ENCODE measurements at places on chromosomes 6 and 20.

DNA sequence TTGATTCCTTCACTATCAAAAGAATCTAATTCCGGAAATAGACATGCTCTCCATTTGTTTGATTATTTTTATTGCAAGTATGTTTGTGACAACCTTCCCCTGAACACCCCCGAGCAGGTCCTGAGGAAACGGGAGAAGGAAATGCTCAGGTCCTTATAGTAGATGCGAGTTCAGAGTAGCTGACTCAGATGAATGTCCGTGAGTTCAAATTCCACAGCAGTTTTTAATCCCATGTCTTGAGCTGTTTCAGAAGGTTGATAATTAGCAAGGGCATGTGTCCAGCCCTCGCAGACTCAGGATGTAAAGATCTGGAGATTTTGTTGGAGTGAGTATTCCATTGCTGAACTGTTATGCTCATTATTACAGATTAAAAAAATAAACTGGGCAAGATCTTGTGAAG, 169.3 kb downstream of the BCAS1 start:
- DNase-seq: no peak

- no peak for DNase-seq
Measured at GRCh38 chr6:43919774-43920173, 149.8 kb downstream of the VEGFA start.

DNA sequence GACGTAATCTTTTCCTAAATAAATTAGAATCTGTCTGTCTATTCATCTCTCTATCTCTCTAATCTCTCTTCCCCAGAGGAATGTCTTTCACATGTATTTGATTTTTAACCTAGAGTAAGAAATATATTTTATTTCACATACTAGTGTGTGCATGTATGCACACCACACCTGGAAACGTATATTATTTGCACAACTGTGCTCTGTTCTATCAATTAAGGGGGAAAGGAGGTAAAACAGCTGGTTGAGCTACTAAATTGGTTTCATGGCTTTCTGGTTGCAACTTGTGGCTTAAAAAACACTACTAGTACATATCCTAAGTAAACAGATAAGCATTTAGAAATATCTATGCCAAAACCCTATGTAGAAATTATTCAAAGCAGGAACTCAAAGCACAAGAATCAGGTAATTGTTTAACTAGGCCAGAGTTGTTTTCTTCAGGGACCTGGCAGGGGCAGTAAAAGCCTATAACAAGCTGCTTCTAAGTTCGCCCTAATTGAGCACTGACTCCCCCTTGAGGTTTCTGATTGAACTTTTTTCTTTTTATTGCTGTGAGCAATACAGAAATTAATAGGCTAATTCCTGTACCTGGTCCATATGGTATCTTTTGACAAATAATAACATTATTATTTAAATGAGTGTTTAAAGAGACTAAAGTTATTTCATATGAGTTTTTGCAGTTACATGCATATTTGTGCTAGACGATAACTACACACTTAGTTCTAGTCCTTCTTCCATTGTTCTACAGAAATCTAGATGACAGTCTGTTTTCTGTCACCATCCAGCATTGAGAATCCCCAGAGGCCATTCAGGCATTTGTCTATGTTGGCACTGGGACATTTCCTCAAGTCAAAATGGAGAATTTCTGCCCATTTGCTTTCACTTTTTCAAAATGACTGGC, 88.6 kb downstream of the MCHR2 start:
- no peak for DNase-seq

GRCh38 chr6:22748681-22749080, 179.3 kb downstream of the HDGFL1 start:
- no peak for DNase-seq

DNA sequence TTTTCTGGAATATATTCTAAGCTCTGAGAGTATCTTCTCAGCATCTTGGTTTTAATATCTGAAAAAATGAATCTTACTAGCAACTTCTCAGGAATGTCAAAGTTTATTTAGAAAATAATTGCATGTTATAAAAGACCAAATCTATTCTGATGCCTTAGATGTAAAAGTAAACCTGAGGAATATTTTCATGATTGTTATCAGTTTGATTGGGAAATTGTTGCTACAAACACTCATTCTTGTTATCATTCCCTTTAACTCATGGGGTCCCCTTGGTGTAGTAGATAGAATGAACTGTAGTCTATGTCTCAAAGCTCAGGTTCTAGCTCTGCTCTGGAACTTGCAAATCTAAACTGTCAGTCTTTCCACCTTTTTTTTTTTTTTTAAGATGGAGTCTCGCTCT, 50.0 kb downstream of the SNRNP48 start:
- DNase-seq: no peak

DNA sequence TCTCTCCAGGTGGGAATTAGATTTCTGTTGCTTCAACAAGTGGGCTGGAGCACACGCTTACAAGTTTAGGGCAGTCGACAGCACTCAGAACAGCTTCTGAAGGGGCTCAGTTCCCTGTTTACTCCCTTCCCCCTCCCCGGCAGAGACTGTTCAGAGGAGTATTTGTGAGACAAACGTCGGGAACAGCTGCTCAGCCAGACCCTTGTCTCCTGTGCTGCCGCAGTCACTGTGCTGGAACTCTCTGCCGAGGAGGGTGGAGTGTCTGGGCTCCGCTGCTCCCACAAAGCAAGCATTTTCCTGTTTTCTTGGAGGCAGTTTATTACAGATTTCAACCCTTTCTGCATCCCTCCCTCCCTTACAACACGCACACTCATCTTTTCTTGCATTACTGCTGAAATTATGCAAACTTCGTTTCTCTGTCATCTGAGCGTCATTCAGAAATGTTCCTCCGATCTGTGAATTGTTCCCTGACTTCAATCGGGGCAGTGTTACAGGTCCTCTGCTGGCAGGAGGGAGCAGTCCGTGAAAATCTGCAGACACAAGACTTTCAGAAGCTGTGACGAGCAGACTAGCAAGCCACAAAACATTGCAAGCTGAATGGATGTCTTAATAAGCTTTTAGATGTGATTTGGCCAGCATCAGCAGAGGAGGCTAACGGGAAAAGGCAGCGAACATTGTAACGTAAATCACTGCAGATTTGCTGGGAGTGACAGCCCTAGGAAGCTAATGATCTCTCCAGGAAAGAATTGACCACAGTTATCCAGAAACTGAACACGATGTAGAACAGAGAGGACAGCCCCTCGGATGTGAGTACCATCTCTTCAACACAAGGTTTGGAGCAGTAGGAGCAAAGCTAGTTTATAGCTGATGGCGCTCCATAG, 76.2 kb downstream of the LYRM2 start:
- no peak for DNase-seq

DNA sequence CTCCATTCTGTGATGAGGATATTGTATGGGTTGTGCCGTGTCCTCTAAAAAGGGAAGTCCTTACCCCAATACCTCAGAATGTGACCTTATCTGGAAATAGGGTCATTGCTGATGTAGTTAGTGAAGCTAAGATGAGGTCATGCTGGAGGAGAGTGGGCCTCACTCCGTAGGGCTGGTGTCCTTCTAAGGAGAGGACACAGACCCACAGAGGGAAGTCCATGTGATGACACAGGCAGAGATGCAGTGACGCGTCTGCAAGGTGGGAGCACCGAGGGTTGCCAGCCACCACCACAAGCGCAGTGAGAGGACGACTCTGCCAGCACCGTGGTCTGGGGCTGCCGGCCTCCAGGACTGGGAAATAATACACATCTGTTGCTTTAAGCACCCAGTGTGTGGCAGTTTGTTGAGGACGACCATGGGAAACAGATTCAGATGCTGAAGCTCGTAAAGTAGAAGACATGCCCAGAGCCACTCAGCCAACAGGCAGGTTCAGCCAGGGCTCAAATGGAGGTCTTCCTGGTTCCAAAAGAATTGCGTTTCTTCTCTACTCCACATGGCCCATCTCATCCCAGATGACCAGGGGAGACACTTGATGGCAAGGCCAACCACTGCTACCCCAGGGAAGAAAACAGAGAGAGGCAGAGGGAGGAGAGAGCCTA, 59.2 kb upstream of the DUSP22 start:
- DNase-seq: no peak

DNA sequence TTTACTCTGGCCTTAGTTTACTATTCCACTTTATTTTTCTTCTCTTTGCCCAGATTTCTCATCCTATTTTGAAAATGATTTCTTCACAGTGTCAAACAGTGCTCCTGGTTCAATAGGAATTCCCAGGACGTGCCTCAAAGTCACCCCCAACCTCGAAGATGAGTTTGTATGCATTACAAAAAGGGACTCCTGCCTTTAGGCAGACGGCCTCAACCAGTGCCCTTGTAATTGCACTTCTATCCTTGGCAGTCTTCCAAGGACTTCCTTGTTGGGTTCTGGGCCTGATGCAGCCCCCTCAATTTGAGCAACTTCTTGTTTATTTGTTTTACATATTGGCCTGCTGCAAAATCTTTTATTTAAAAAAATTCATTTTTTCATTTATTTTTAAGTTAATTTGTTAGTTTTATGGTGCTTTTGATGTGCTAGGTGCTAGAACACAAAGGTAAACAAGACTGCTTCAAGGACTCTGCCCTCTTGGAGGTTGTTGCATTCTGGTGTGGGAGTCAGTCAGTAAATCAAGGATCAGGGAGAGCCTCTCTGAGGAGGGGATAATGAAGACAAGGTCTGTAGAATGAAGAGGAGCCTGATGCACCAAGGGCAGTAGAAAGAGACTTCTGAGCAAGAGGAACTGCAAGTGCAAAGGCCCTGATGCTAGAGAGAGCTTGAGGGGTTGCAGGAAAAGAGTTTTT, 181.5 kb upstream of the LAMP5 start:
- DNase-seq: no peak

- DNase-seq: no peak
Measured at GRCh38 chr20:4358552-4358951, 343.2 kb upstream of the RNF24 start.

DNA sequence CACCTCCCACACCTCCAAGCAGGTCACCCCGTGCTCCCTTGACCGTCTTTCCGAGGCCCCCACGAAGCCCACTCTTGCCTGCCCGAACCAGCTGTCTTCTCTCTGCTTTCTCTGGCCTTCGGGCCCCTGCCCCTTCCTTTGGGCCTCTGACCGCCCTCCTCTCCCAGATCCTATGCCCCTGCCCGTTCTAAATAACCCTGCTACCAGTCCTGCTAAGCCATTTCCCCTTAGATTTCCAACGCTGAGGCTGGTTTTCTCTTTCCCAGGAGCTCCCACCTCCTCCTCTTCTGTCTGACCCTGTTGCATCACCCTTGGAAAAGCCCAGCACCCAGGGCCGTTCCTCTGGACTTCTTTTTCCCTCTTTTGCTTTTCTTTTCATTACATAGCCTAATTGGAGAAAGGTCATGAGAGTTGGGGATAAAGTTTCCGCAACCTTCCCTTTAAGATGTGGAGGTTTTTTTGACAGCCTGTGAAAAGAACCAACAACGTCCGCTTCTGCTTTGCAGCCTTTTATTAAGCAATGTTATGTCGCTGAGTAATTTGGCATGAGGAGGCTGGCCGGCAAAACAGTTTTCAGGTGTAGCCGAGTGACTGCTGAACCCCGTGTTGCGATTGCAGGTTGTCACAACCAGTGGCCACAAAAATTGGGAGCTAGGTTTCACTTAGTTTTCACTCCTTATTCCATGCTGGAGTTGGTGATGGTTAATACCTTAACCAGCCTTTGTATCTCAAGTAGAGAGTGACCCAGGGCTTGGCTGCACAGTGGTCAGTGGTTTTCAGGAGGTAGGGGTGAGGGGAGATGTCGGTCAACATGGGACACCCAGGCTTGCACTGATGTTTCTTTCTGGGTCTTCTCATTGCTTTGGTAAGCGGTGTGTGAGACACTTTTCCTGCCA, 970 bp downstream of the BLTP3A start:
- DNase-seq: no peak

DNA sequence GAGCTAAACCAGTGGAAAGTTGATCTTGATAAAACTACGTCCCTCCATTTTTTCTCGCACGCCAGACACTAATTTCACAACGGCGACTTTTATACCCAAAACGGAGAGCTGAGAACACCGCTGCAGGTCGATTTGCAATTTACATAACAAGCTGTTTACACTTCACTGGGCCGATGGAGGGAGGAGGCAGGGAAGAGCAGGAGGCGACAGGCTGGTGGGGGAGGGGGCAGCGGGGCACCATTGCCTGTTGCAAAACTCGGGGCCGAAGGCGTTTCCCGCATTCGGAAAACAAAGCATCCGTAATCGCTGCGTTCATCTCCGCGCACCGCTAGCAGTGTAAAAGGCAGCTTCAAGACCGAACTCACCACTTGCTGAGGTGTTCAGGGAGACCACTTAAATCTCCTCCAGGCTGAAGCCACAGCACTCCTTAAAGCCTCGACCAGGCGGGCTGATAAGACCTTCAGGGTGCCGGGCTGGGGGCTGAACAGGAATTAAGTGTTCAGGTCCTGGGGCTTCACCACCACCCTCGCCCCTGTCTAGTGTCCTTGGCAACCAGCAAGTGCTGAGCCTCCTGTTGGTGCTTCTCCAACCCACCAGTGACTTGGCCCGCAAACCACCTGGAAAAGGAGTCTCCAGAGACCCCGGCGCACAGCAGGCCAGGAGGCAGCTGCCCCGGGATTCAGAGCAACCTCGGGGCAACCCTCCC, 2.0 kb upstream of the FOXC1 start:
- no peak for DNase-seq

GRCh38 chr6:11795403-11795802, 16.8 kb upstream of the ADTRP start:
- no peak for DNase-seq

DNA sequence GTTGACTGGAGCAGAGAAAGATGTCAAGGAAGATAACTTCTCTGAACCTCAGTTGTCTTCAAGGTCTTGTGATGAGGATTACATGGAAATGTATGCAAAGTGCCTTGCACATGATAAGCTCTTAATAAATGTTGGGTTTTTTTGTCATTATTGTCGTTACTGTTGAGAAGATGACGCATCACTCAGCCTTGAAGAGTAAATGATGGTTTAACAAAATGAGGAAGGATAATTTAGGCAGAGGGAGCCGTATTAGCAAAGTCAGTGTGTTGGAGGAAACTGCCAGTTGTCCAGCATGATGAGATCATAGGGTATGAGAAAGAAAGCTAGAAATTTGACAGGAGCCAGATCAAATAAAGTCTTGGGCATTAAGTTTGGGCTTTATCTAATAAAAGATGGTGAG, 8.8 kb upstream of the SUPT3H start:
- no peak for DNase-seq

GRCh38 chr6:47809873-47810272, 28.0 kb downstream of the OPN5 start:
- no peak for DNase-seq

- DNase-seq: no peak
Measured at GRCh38 chr20:58071298-58071697, 157.2 kb downstream of the ANKRD60 start.
